ENCODE measurements at places on chromosomes 6 and 20.

DNA sequence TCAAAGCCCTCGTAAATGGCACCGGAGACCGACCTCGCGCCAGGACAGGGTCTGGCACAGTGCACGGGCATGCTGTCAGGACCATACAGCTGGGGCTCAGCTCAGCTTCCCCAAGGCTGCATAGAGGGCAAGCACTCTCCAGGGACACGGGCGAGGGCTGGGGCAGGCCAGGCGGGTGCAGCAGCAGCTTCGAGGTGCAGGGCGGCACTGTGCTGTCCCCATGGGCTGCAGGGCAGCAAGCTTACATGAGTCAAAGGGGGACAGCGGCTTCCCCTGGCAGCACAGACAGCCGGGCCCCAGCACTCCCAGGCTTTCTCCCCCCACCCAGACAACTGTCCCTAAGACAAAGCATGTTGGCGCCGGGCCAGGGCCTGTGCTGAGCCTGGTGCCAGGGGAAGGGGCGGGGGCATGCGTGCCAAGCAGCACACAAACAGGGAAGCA is 25.7 kb downstream of the PSMG4 start:
- DNase-seq = no peak

- DNase-seq = no peak
These were observed 140.5 kb downstream of the HIVEP2 start for GRCh38 chr6:142804490-142804889.

GRCh38 chr6:24738741-24739140 is 19.8 kb upstream of the C6orf62 start:
- DNase-seq = no peak

- DNase-seq = no peak
These were observed 56.9 kb downstream of the LYRM2 start for GRCh38 chr6:89581689-89582088.

GRCh38 chr20:62838128-62838891 is 21.5 kb downstream of the COL9A3 start:
- DNase-seq = no peak

GRCh38 chr6:121677571-121677970 is 242.1 kb downstream of the GJA1 start:
- DNase-seq = no peak

DNA sequence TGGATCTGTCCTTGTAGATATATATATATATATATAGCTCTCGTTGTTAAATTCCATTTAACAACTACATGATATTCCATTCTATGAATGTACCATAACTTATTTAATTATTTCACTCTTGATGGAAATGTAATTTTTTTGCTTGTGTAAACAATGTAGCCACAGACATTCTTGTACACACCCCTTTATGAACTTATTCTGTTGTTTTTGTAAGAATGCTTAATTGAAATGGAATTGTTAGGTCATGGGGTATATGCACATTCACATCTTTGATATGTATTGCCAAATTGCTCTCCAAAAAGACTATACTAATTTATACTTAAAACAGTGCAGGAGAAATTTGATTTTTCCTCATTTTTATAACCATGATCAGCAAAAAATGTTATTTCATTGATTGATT is 67.2 kb downstream of the MAP3K4 start:
- no peak for DNase-seq

- no peak for DNase-seq
These were observed 173.2 kb downstream of the TMEM242 start for GRCh38 chr6:157150076-157150475.

- DNase-seq = no peak
These were observed 39.9 kb downstream of the ZNF391 start for GRCh38 chr6:27428502-27428901.

DNA sequence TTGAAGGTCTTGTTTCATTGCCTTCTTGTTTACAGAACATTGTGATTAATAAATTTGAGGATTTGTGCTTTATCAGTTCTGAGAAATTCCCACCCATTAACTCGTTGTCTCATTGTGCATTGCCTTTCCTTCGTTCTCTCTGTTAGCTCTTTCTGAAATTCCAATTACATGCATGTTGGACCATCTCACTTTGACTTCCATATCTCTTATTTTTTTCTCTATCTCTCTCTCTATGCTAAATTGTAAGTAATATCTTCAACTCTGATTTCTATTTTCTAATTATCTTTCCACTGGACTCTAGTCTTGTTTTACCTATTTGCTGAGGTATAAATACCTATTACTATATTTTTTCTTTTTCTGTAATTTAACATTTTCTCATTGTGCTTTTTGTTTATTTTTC is 92.3 kb downstream of the SHLD1 start:
- no peak for DNase-seq

- DNase-seq = no peak
These were observed 184.9 kb upstream of the TSHZ2 start for GRCh38 chr20:52787216-52787615.

Data from frontal cortex (tissue), 4 donors.